ENCODE measurements at places on chromosomes 13 and 19.
A peak's percentile ranks its signal among the peaks of the same experiment; 100 is the strongest.

DNA sequence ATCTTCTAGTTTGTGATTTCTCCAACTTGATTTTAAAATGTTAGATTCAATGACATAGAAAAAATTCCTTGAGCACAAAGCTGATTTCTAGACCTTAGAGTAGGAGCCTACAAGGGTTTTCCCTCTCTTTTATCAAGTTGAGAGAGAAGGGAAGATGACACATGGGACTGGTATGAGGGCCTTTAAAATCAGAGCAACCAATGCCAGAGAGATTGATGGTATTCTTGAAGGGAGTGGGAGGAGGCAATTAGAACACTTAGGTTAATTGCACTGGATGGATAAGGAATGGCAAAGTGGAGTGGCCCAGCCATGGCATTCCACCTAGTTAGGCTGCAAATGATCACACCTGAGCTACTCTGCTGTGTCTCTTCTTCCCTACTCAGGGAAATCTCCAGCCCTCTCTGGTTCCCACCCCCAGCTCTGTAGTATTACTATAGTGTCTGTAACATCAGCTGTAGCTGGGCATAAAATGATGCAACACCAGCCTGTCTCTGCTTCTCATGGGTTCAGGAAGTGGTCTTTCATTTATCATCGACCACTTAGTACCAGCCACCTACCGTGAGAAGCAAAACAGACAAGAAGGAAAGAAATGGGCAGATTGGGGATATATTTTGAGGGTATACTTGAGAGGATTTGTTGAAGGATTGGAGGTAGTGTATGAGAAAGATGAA lies 333.6 kb downstream of the DLEU7 start:
- DNase-seq, result no peak

- no peak for DNase-seq
These were observed at the start of gene JAK3 for GRCh38 chr19:17847538-17848366. Gene JAK3 (minus strand): TSS chr19:17847982. CDS start chr19:17844417, 3,565 bp downstream.

DNA sequence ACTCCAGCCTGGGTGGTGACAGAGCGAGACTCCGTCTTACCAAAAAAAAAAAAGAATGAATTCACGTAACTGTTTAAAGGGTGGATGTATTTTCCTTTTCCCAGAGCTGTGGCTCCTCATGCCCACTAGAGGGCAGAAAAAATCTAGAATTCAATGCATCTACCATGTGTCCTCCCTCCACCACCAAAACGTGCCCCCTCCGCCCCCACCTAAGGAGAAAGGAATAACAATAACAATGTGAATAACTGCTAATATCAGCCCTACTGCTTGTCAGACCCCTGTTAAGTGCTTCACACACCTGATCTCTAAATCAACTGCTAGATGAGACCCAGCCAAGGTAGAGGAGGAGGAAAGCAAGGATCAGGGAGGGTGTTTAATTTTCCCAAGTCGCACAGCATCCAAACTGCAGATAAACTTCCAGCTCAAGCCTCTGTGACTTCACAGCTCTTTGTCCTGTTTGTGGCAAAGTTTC lies 20.2 kb upstream of the PNMA8B start:
- no peak for DNase-seq

DNA sequence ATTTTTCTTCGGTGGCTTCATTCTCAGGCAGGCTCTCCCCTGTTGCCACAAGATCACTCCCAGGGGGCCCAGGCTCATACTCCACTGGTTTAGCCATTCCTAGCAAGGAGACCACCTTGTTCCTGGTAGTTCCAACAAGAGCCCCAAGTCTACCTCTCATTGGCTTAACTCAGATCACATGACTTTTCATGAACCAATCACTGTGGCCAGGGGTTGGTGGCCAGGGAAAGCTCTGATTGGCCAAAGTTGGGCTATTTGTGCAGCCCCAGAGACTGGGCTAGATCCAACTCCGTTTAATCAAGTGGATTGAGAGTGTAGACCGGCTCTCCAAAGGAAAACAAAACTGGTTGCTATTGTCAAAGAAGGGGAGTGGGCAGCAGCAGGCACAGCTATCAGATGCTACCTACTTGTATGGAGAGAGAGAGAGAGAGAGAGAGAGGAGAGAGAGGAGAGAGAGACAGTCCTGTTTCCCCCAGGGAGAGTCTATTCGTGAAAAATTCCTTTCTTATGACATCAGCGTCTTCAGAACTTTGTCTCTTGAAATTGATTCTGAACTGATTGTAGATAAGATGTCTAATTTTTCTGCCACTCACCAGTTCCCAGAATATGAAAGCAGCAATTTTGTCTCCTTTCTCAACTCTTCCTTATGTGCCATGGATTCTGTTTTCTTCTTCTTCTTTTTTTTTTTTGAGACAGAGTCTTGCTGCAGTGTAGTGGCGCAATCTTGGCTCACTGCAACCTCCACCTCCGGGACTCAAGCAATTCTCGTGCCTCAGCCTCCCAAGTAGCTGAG lies 5.9 kb downstream of the CEACAM19 start:
- no peak for DNase-seq

DNA sequence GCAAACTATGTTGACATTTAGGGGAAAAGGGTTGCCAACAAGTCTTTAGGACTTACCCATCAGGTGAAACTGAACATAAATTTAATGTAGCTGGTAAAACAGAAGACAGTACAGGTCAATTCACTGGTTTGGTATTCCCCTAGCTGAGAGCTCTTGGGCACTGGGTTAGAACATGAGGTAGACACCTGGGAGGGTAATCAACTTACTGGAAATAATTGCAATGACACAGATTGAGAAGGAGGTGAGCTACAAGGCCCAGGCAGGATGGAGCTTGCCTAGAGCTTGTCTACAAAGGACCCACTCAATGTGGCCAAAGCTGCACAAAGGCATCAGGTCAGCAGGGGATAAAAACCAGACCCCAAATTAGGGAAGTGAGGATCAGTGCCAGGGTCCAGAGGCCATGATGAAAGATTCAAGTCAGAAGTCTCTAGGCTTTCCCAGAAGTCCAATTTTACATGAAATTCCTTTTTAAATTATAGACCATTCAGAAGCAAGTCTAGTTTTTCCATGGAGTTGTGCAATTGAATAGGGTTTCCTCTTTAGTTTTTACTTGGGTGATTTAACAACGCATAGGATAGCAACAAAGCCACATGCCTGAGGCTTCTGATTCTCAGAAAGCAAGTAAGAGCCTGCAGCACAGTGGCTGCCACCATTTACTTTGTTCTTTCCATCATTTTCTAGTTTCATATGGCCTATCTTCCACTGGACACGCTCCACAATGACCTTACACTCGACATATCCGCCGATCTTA lies 194.0 kb downstream of the NDFIP2 start:
- no peak for DNase-seq

DNA sequence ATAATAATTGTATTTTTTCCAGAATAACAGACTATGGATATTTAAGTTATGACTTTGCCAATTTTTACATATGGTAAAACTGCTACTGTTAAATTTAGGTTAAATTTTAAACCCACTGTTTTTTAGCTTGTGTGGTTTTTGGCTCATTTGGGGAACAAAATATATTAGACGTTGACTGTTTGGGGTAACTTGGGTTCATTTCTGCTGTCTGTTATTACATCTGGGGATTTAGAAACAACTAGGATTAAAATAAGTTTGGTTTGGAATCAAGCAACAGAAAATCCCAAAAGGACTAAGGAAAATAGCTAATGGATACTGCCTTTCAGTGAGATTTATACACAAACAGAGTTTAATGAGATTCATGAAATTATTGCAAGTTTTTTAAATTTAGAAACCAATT lies 92.9 kb downstream of the ZNF100 start:
- no peak for DNase-seq

DNA sequence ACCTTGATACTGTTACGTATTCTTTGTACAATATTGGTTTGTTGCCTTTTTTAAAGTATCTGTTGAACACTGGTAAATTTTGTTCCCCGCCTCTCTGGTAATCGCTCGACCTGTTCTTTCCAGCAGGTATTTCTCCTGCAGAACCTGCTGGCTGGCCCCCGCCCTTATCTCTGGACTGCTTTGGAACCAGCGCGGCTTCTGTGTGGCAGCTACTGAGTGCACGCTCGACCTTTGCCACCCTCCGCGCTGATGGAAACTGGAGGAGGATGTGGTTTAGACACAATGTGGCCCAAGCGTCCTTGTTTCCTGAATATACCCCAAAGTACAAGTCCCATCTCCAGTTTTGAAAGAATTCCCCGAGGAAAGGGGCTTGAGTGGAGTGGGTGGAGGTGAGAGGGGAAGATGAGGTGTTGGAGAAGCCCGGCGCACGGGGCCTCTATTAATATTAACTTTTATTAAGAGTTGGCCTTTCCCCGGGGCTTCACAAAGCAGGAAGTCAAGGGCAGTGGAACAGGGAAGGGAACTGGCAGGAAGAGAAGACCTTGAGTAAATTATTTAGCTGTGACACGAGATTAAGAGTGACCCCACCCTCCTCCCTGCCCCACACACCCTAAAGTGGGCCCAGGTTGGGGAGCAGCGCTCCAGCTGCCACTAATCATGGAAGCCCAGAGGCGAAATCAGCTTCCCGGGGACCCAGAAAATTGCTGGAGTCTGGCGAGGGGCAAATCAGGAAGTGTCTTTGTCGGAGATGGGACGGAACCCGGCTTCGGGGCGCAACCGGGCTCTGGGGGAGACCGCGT lies 16.0 kb downstream of the CDX2 start:
- DNase-seq, result no peak

DNA sequence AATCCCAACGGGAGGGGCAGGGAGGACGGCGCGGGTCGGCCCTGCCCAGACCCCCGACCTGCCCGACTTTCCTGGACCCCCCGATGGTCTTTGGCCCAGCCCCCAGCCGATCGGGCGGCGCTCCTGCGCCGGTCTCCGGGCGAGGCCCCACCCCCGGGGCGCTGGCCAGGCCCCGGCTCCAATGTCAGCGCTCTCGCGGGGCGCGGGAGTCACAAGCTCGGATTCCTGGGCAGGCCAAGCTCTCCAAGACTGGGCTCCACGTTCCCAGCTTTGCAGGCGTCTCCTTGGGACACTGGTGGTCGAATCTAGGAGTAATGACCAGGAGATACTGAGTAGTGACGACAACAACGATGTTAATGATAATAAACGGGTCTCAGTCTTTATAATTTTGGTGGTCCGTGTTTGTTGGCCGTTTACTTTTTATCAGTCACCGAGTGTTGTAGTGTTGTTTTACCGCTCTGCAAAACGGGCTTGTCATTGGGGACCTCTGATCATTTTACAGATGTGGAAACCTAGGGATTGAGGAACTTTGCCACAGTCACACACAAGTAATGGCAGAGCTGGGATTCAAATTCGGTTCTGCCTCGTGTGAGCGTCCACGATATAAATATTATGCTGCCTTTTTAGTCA lies 545 bp downstream of the RAD23A start:
- DNase-seq, result peak; percentile 74
